A172 (cell line): ENCODE measurements at places on chromosomes 6 and 20.
A peak's percentile ranks its signal among the peaks of the same experiment; 100 is the strongest.

DNA sequence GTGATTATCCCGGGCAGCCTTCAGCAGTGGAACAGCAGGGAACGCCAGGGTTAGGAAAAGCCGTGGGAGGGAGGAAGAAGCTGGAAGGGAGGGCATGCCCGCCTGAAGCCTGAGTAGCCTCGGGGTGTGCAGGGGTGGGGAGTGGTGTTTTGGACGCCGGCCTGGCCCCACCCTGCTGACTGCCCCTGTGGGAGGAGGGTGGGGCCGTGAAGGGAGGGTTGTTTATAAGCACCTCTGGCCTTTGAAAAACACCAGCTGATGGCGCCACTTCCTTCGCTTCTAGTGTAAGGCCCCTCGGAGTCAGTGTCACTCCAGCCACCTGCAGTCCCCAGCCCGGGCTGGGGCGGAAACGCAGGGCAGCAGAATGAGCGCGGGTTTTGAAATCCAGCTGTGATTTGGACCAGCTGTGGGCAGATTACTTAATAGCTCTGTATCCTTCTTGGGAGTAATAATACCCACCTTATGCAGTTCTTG is 52.8 kb upstream of the BMP6 start:
- DNase-seq, result peak; percentile 61

DNA sequence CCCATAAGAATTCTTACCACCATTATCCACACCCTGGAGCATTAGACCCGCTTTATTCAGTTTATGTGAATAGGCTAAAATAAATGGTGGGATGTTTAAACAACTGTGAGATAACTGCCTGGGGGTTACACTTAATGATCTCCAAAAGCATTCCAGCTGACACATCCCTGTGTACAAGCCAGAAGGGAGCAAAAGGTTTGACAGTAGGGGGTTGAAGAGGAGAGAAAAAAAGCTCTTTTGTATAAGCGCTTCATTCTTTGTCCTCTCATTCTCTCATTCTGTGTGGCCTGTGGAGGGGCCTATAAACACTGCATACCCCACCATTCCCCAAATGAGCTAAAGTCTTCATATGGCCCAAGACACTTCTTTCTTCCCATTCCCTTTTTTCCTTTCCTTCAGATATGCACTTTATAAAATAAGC is 30.8 kb upstream of the COL21A1 start:
- no peak for DNase-seq

GRCh38 chr6:87070741-87071140 is 24.2 kb downstream of the CGA start:
- no peak for DNase-seq

DNA sequence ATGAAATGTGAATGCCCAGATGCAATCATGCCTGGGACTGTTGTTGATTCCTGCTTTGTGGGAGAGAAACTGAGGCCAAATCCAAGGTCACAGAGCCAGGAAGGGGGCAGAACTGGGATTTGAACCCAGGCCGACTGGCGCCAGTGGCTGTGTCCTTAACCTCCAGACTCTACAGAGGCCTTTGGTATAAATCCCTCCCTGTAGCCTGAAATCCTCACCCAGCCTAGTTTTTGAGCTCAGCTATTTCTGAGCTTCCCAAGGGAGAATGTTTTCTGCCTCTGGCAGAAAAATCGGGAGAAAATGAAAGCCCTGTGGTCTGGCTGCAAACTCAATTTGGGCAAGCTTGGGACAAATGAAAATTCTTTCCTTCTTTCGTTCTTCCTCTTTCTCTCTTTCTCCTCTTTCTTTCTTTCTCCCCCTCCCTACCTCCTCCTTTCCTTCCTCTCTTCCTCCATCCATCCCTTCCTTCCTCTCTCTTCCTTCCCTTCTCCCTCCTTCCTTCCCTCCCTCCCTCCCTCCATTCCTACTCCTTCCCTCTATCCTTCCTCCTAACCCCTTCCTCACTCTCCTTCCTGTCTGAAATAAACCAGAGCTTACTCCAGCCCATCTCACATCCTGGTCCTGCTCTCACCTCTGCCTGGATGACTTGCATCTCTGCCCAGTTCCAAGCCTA is 34.9 kb downstream of the SNAI1 start:
- no peak for DNase-seq

DNA sequence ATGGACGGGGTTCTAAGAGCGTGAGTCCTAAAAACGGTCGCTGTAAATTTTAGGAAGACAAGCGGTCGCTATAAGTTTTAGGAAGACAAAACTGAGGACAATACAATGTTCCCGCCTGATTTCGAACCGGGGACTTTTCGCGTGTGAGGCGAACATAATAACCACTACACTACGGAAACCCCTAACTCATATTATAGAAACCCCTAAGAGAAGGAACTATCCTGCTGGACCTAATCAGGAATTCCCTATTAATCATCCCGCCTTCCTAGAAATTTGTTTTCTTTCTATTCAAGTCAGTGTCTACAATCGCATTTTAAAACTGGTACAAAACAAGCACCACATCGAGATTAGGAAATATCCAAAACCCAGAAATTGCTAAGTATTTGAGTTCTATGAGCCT is 183.8 kb downstream of the OR2B2 start:
- DNase-seq, result no peak

GRCh38 chr20:7085467-7085866 is 318.0 kb downstream of the BMP2 start:
- no peak for DNase-seq

GRCh38 chr6:14333556-14334305 is 216.2 kb downstream of the CD83 start:
- no peak for DNase-seq

GRCh38 chr6:54315656-54316055 is 7.4 kb downstream of the TINAG start:
- no peak for DNase-seq

GRCh38 chr6:144361016-144361415 is 75.9 kb downstream of the UTRN start:
- no peak for DNase-seq

DNA sequence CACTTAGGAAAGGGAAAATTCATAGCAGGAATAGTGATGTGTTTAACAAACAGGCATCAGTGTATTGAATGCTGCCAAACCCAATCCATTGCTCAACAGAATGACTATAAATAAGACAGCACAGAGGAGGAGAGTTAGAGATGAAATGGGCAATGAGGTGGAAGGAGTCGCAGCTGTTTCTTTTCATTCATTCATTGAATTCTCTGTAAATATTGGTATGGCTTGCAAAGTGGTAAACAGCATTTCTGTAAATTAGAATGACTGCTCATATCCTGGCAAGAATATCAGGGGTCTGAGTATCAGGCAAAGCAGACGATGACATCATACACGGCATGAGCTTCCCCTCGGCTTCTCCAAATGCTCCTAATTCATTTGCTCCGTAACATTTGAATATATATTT is 703.6 kb upstream of the SLC35B3 start:
- no peak for DNase-seq

- DNase-seq, result peak; percentile 94
These were observed 85.7 kb upstream of the NEDD9 start for GRCh38 chr6:11317885-11318771.

DNA sequence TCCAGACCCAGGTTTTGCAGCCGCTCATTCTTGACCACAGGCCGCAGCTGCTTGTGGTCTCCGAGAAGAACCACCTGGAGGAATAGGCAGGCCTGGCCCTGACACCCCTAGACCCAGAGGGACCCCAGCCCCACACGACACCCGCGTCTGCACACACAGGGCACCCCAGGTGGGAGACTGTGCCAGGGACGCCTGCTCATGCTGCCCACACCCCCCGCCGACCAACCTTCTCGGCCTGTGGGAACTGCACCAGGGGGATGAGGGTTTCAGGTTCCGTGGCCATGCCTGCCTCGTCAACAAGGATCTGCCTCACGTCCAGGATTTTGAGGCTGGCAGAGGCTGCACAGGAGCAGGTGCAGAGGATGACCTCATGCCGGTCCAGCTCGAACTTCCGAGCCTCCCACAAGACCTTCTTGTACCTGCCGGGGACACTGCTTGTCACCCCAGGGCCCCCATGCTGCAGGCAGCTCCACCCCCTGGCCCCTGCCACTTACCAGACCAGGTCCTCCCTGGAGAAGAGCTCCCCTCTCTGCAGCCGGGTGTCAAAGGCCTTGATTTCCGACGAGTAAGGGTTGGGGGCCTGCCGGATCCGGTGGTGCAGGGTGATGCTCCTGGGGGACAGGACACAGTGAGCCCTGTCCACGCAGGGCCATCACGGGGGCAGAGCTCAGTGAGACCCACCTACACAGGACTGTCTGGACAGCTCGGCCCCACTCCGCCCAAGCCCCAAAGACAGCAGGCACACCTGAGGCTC is 7.1 kb downstream of the FNDC11 start:
- no peak for DNase-seq

DNA sequence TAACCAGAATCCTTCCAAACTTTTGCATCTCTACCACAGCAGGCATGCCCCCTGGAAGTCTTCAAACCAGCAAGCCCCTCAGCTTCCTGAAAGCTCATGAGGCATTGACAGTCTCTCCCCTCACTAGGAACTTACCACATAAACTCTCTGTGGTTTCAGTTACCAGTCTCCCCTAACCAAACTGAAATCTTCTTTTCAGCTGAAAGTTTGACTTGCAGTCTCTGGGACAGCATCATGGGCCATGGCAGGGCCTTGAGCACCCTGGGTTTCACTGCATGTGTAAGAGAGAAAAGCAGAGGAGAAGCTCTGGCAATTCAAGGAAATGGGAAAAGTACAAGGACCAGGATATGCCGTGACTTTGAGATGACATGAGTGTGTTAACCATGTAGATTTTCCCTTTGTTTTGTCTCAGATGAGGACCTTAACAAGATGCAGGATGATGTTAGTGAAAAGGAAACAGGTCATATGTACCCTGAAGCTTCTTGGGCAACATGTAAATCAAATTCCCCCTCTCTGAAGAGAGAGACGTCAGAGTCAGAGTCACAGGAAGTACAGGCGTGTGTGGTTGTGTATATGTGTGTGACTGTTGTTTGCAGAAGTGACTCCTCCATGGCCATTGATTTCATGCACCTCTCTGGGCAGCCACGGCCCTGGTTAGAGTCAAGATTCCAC is 106.3 kb downstream of the TNFRSF21 start:
- DNase-seq, result no peak

- DNase-seq, result peak; percentile 98
These were observed 23.1 kb upstream of the ZMYND8 start for GRCh38 chr20:47379433-47380150.

- DNase-seq, result no peak
These were observed 30.4 kb upstream of the HIVEP2 start for GRCh38 chr6:142975365-142975764.

- peak; percentile 34 for DNase-seq
These were observed 20.0 kb downstream of the PRPF6 start for GRCh38 chr20:64000906-64001305.

GRCh38 chr6:54801669-54802068 is 44.9 kb upstream of the FAM83B start:
- peak; percentile 86 for DNase-seq

GRCh38 chr20:54069501-54069971 is 858 bp downstream of the BCAS1 start:
- DNase-seq, result peak; percentile 48

GRCh38 chr20:59782986-59783640 is 150.3 kb downstream of the SYCP2 start:
- peak; percentile 26 for DNase-seq

- no peak for DNase-seq
These were observed 1.5 kb downstream of the PTPRT start for GRCh38 chr20:43188234-43188653.

DNA sequence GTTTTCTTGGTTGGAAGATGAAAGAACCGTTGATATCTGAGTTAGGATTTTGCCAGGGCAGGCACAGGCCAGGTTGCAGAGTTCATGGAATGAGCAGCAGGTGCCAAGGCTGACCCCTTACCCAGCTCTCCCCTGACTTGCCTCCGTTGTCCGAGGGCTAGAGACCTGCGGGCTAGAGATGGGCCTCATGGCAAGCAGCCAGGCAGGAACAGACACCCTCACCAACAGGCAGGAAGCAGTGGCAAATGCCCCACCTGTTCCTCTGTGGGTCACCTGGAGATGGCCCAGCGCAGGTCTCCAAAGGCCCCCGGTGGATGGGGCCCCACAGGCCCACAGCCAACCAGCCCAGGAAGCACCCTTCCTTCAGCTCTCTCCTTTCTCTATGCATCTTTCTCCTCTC is 186.7 kb upstream of the PMEPA1 start:
- no peak for DNase-seq

GRCh38 chr20:704726-705125 is 29.1 kb upstream of the SCRT2 start:
- no peak for DNase-seq

DNA sequence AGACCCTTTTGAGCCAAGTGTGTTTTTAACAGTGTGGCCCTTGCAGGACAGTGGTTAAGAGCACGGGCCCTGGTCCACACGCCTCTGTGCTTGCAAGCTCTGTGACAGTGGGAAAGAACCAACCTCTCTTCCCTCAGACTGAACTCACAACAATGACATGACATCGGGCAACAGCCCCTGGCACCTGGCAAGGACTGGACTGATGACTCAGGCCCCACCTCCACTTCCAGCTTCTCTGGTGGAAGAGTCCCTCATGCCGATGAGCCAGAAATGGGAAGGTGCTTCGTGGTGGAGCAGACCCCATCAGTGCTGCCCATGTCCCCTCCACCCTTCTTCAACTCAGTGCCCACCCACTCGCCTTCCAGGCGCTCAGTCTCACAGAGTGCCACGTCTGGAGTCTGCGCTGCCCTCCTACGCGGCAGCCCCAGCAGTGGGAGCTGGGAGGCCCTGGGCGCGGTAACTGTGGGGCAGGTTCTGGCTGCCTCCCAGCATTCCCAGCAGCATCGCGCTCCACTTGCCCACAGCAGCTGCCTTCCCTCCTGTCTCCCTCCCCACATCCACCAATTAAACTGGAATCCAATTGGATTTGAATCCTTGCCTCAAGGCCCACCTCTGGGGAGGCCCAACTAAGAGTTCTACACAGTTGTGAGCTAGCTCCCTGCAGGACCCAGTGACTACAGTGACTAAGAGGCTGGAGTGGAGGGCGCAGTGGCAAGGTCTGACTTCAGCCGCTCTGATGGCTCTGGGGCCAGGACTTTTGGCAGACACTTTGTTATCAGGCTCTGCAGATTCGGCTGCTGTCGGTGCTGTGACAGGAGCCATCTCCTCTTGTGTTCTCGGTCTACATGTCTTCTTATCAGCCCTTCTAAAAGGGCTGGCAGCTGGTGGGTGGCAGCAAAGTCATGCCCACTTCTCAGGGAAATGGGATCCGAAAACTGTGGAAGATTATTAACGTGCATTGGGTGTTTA is 156.8 kb upstream of the MLN start:
- DNase-seq, result peak; percentile 17

GRCh38 chr20:25294459-25295385 is 46.8 kb downstream of the PYGB start:
- DNase-seq, result peak; percentile 45

GRCh38 chr6:15398633-15399275 is 152.9 kb downstream of the JARID2 start:
- no peak for DNase-seq

DNA sequence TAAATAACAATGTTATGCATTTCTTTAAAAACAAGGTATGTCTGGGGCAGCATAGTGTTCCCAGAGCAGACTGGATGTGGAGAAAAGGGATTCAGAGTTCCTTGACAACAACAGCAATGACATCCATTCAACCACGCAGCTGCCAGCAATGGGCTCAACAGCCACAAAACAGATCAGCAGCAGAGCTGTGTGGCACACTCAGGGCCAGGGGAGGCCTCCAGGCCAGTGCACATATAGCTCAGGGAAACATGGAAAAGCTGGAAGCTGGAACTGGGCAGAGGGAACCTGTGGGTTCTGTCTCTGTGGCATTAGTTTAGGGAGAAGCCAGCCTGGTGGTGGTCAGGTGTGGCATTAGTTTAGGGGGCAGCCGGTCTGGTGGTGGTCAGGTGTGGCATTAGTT is 148.3 kb downstream of the SMOC2 start:
- DNase-seq, result no peak

GRCh38 chr6:125759184-125759902 is 9.9 kb downstream of the HEY2 start:
- no peak for DNase-seq

- peak; percentile 72 for DNase-seq
These were observed 44.5 kb upstream of the EZR start for GRCh38 chr6:158863646-158864045.
